Naive thymus-derived CD4-positive, alpha-beta T cell (primary cell): ENCODE measurements at places on chromosomes 5 and 9. TPM values are rescaled to one million over a fixed set of nuclear protein-coding genes. Genes with fewer than 3 reads are reported as not detected.

Gene PCDHB10
- not detected for polyA plus RNA-seq

Gene RPL37
- 1,657 TPM for polyA plus RNA-seq

Gene TMEM252
- not detected for polyA plus RNA-seq

Gene XRCC4
- 6.4 TPM for polyA plus RNA-seq

Gene EIF4E1B
- polyA plus RNA-seq, result not detected

Gene DRD1
- not detected for polyA plus RNA-seq

Gene PCDHGA6
- not detected for polyA plus RNA-seq

Gene COL23A1
- not detected for polyA plus RNA-seq

Gene KIF4B
- not detected for polyA plus RNA-seq

Gene SLC6A18
- not detected for polyA plus RNA-seq

Gene IL4
- polyA plus RNA-seq, result not detected

Gene PCDHA5
- not detected for polyA plus RNA-seq

Gene FBXL7
- not detected for polyA plus RNA-seq

Gene MCTP1
- polyA plus RNA-seq, result 1.2 TPM

Gene IFNE
- polyA plus RNA-seq, result not detected

Gene SCAI
- 2.7 TPM for polyA plus RNA-seq

Gene TERT
- 0.23 TPM for polyA plus RNA-seq

Gene KCNIP1
- polyA plus RNA-seq, result not detected

Gene HTR1A
- polyA plus RNA-seq, result not detected

Gene ARAP3
- not detected for polyA plus RNA-seq

Gene GFI1B
- polyA plus RNA-seq, result not detected

Gene NUTM2G
- 0.29 TPM for polyA plus RNA-seq

Gene AUH
- 12.1 TPM for polyA plus RNA-seq

Gene HSPB3
- not detected for polyA plus RNA-seq

Gene SAPCD2
- not detected for polyA plus RNA-seq

Gene MAN1B1
- polyA plus RNA-seq, result 51.2 TPM

Gene ECSCR
- polyA plus RNA-seq, result not detected

Gene KIF24
- 0.19 TPM for polyA plus RNA-seq

Gene PDCD1LG2
- polyA plus RNA-seq, result not detected

Gene ASS1
- polyA plus RNA-seq, result not detected

Gene MOB3B
- polyA plus RNA-seq, result not detected

Gene SEMA6A
- 0.87 TPM for polyA plus RNA-seq

Gene SIMC1
- 15.1 TPM for polyA plus RNA-seq

Gene POU5F2
- polyA plus RNA-seq, result 0.07 TPM

Gene BSPRY
- polyA plus RNA-seq, result 0.13 TPM

Gene SHC3
- not detected for polyA plus RNA-seq

Gene MLLT3
- polyA plus RNA-seq, result 64.8 TPM

Gene BAAT
- not detected for polyA plus RNA-seq

Gene EQTN
- not detected for polyA plus RNA-seq

Gene VDAC1
- polyA plus RNA-seq, result 66.9 TPM

Gene MROH2B
- not detected for polyA plus RNA-seq

Gene CLIC3
- 0.31 TPM for polyA plus RNA-seq

Gene ECM2
- polyA plus RNA-seq, result not detected

Gene CDHR2
- not detected for polyA plus RNA-seq

Gene ZDHHC11
- 0.20 TPM for polyA plus RNA-seq

Gene N4BP3
- 0.19 TPM for polyA plus RNA-seq

Gene PLPP7
- polyA plus RNA-seq, result 0.24 TPM

Gene IL3
- polyA plus RNA-seq, result not detected

Gene AFAP1L1
- polyA plus RNA-seq, result 1.1 TPM

Gene PRXL2C
- polyA plus RNA-seq, result 3.4 TPM

Gene FRMD3
- polyA plus RNA-seq, result 1.1 TPM

Gene TMEM215
- not detected for polyA plus RNA-seq

Gene OCLN
- 0.07 TPM for polyA plus RNA-seq

Gene BRD9
- polyA plus RNA-seq, result 17.6 TPM

Gene LYRM7
- 3.6 TPM for polyA plus RNA-seq

Gene SV2C
- not detected for polyA plus RNA-seq

Gene CTSV
- polyA plus RNA-seq, result not detected

Gene DBH
- polyA plus RNA-seq, result 0.38 TPM
